ENCODE measurements at places on chromosomes 13 and 19. TPM values are rescaled to one million over a fixed set of nuclear protein-coding genes. Genes with fewer than 3 reads are reported as not detected.

GRCh38 chr19:56309511-56310185 lies 5.0 kb downstream of the ZSCAN5A start:
- peaks cover 12% of the 10 kb centered on the region for H3K36me3 ChIP-seq
- H3K4me3 ChIP-seq: no peak overlapping the region
- peaks cover 14% of the 10 kb centered on the region for H3K4me1 ChIP-seq

PSG6 gene
- 0.75 TPM for total RNA-seq

GRCh38 chr19:10583036-10583776 lies 3.9 kb downstream of the AP1M2 start:
- H3K4me3 ChIP-seq: no peak overlapping the region
- H3K4me1 ChIP-seq: peaks cover 14% of the 10 kb centered on the region
- peaks cover 7% of the 10 kb centered on the region for H3K36me3 ChIP-seq
- no peak overlapping the region for H3K27ac ChIP-seq

VSTM2B gene
- not detected for total RNA-seq

ZNF784 gene
- 5.0 TPM for total RNA-seq

DNA sequence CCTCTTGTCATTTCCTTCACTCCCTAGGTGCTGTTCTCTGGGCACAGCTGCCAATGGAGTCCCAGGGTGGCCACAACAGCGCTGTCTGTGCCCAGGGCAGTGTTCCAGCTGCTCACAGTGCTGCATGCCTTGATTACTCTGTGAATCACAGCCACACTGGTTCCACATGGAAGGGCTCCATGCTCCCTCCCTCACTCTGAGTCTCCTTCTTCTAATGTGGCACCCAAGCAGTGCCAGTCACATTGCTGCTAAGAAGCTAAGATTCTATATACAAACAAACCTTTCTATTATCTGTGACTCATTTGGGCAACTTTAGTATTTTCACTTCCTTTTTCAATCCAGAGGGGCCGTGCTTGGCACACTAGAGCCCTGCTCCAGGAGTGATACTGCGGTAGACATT lies 248.7 kb downstream of the TDRD3 start:
- no peaks in the 10 kb centered on the region for H3K27me3 ChIP-seq
- H3K4me3 ChIP-seq: no peak overlapping the region
- no peak for DNase-seq
- H3K4me1 ChIP-seq: no peaks in the 10 kb centered on the region
- no peak overlapping the region for H3K27ac ChIP-seq
